ENCODE measurements at places on chromosomes 16 and 17.

DNA sequence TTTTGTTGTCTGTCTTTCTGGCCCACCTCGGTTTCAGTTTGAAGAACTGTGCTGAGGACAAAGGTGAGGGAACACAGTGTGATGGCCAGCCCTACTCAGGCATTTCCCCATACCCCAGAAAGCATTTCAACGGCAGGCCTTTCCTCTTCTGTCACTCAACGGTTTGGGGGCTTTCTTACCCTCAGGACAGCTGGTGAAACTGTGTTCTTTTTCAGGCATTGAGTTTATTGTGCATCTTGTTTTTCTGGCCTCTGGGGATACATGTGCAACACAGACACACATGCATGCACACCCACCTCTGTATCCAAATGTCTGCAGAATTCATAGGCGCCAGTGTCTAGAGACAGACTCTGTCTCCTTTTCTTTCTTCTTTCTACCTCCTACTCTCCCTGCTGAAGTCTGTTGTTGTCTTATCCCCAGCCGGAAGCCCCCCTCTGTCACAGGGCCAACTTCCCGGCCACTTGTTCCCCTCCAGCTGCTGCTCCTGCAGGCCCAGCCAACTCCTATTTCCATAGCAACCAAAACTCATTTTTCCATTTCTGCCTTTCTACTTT lies 17.0 kb downstream of the CHD9 start:
- DNase-seq, result no peak

- DNase-seq, result no peak
Measured at GRCh38 chr17:27868565-27868964, 24.6 kb downstream of the LYRM9 start.

- no peak for DNase-seq
Measured at GRCh38 chr17:79630821-79631639, 20.2 kb upstream of the RBFOX3 start.

DNA sequence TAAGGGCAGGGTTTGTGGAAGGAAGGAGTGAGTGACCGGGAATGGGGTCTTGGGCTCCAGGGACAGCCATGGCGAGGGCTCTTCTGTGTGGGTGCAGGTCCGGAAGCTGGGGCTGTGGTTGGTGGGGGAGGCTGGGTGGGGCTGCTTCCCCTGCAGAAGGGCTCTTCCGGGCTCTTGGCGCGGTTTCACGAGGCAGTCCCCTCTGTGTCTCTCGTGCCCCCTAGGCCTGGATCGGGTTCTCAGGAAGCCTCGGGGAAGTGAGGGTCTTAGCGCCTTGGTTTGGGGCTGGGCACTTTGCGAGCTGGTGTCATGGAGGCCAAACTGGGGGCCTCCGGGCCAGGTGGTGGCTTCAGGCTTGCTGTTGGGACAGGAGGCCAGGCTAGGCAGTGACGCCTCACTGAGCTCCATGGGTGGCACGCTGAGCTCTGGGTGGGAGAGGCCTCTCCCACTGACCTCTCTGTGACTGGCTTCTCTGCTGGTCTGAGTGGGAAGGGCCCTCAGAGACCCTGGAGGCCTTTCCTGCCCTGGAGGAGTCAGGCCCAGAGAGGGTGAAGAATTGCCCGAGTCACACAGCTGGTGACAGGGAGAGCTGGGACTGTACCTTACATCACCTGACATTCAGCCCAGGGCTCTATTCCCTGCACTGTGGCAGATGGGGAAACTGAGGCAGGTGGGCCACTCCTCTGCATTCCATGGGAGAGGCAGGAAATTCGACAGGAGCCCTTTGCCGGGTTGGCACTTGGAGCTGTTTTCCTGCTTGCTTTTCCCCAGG lies 8.2 kb downstream of the ADCY7 start:
- peak; percentile 53 for DNase-seq

- peak; percentile 11 for DNase-seq
Measured at GRCh38 chr16:74563828-74564263, 43.1 kb downstream of the GLG1 start.

DNA sequence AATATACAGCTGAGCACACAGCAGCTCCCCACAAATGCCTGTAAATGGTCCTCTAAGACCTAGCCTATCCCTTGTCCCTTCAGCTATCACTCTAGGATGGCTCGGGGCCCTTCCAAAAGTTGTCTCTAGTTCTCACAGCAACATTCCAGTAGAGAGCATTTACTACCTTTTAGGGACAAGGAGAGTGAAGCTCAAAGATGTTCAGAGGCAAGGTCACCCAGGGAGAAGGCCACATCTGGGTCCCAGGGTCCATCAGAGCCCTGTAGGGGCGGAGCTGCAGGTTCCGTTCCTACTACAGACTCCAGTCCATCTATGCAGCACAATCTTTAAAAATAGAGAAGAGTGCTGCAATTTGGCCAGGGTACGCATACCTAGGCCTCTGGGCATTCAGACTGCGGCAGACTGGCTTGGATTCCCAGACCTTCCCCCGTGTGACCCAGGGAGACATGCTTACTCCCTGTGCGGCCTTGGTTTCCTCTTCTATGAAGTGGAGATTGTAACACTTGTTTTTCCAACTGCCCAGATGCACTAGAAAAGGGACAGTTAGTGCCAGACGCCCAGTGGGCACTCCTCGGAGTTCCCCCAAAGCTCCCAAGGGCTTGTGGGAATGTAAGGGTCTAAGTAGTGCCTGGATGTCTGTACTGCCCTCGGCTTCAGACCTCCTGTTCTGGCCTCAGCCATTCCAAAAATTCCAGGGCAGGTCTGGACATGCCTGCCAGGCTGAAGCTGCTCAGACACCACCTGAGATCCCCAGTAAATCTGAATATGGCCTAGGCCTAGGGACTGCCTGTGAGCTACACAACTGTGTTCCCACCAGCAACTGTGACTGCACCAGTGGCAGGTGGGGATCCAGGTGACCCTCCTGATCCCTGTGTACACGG lies 2.5 kb downstream of the SLC12A4 start:
- no peak for DNase-seq

DNA sequence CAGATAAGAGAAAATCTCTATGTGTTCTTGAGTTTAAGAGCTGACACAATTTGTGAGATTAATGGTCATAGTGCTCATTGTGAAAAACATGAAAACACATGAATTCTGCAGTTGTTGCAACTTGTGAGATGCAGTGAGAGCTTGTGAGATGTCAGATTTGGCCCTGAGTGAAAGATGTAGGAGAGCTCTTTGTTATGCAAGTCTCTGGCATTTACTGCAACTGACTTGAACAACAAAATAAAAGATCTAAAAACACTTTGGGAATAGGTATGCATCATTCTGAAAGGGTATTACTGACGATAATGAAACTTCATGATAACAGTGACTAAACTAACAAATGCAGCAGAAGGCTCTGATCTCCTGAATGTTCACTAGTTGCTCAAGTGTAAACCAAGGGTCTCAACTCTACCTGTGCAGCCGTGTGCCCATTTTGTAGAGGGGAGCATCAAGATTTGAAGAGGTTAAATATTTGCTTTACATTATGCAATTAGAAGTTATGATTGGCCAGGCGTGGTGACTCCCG lies 50.8 kb upstream of the SMIM36 start:
- no peak for DNase-seq

DNA sequence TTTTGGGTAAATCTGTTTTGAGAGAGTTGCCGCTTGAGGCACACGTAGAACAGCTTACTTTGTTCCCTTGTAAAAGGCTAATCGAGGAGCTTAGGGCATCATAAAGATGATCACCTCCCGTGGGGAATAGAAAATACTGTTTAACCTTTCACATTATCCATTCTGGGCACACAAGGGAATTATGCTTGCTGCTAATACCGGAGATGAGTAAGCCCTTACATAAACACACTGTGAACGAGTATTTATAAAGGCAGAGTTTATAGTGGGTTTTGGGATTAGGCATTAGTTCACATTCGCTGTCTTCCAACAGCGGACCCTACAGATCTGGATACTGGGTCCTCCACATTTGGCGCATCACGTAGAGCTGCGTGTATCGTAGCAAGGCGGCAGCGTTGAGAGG lies 51.2 kb upstream of the CNTNAP4 start:
- DNase-seq, result no peak

DNA sequence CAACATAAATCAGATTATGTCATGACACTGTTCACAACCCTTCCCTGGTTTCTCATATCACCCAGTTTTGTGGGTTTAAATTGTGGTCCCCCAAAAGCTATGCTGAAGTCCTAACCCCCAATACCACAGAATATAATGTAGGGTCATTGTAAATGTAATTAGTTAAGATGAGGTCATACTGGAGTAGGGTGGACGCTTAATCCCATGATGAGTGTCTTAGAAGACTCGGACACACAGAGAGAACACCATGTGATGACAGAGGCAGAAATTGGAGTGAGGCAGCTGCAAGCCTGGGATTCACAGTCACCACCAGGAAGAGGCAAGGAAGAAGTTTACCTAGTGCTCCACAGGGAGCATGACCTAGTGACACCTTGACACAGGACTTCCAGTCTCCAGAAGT lies 197.8 kb downstream of the SALL1 start:
- no peak for DNase-seq

DNA sequence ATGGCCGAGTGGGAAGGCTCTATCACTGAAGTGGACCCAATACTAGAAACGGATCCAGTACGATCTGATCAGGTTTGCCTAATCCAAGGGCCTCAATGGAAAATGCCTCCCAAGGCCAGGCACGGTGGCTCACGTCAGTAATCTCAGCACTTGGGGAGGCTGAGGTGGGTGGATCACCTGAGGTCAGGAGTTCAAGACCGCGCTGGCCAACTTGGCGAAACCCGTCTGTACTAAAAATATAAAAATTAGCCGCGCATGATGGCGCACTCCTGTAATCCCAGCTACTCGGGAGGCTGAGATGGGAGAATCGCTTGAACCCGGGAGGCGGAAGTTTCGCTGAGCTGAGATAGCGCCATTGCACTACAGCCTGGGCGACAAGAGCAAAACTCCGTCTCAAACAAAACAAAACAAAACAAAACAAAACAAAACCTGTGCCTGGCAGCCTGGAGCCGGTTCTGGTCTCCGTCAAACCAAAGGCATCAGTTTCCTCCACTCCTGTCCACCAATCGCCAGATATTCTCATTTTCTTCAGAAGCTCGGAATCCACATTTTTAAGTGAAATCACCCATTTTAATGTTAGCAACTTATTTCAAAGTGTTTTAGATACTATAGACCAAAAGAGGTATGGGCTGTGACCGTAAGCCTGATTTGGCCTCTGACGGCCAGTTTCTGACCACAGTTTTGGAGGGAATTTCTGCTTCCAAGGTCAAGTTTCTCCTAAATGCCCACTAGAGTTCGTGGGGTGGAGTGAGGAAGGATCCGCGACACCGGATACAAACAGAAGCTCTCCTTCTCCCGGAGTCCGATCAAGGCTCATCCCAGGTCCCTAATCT lies 664 bp downstream of the NQO1 start:
- no peak for DNase-seq

GRCh38 chr17:64653325-64653984 lies 8.7 kb downstream of the SMURF2 start:
- DNase-seq, result no peak

DNA sequence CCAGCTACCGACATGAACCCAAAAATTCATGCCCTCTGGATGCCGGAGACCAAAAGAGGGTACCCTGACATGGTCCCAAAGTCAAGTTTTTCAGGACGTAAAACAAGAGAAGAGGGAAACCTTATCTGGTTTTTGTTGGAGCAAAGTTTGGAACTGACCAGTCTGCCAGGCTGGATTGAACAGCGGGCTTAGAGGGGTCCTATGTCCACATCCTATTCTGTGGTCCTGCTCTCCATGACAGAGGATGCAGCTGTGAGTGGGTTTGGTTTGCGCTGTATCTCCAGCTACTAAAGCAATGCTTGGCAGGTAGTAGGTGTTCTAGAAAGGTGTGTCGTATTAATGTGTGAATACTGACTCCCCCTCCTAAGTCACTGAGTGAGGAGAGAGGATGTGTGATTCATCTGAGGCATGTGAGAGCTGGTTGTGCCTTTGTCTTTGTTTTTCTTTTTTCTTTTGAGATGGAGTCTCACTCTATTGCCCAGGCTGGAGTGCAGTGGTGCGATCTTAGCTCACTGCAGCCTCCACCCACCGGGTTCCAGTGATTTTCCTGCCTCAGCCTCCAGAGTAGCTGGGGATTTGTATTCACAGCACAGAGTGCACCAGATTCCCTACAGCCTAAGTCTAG lies 31.0 kb downstream of the PMM2 start:
- no peak for DNase-seq

- no peak for DNase-seq
Measured at GRCh38 chr17:48608494-48608834, 2.4 kb downstream of the HOXB7 start.

DNA sequence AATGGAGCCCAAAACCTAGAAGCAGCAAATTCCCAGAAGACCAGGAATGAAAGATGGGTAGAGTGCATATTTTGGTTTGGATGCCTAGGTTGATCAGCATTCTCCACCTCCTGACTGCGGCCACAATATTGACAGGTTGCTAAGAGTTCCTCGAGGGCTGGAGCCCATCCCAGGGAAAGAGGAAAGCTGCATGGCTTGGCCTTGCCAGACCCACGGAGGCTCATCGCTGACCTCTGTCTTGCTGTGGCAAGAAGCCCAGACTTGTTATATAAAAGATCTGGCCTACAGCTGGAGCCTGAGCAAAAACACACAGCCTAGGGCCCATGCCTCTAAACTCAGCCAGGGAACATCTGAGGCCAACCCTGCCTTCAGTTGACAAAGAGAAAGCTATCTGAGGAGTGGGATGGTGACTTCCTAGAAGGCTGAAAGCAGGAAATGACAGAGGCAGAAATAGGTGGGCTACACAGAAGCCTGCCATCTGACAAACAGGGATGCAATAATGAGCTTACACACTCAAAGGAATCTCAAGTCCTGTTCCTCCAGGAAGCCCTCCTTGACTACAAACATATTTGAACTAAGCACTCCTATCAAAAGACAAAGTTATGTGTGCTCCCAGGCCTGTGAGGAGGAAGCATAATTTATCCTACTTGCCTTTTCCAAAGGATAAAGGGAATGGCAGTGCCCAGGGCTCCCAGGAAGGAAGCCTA lies 22.5 kb upstream of the SLC35B1 start:
- no peak for DNase-seq

GRCh38 chr16:67326472-67327309 lies at the start of the genes KCTD19 and LRRC36:
TSS of gene KCTD19 (minus strand) at chr16:67326741. CDS start at chr16:67326707, 34 bp downstream.
TSS of gene LRRC36 (plus strand) at chr16:67326815. CDS start at chr16:67326863, 48 bp downstream.
- peak; percentile 51 for DNase-seq

GRCh38 chr17:61843435-61843834 lies 19.9 kb downstream of the BRIP1 start:
- DNase-seq, result no peak

- peak; percentile 31 for DNase-seq
Measured at GRCh38 chr17:33520426-33521330, 227.6 kb upstream of the ASIC2 start.

DNA sequence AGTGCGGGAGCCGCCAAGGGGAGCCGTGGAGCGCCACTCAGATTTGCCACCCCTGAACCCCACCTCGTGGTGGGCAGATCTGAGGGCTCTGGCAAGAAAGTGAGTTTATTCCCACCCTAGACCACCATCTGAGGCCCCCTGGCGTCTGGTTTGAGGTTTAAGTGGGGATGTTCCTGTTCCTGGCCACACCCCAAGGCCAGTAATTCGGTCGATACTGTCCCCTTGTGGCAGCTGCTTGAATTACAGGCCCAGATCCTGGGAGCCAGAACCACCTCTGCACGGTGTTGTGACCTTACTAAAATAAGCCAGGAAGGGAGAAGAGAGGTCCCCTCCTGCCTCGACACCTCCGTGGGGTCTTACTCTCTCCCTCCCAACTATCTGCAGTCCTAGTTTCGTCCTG lies 3.3 kb upstream of the LAT start:
- DNase-seq, result peak; percentile 35

GRCh38 chr17:44269535-44270240 lies 1.8 kb upstream of the SLC4A1 start:
- no peak for DNase-seq

All from activated naive CD4-positive, alpha-beta T cell treated with Interleukin-2 at 50 U/mL for 16 hours (primary cell).